ENCODE measurements at places on chromosomes 12 and 14.
A peak's percentile ranks its signal among the peaks of the same experiment; 100 is the strongest.

GRCh38 chr12:50051101-50051806 lies 6.1 kb upstream of the ASIC1 start:
- DNase-seq: no peak

- DNase-seq: no peak
These were observed 19.3 kb downstream of the EIF5 start for GRCh38 chr14:103353362-103353761.

- no peak for DNase-seq
These were observed 64.9 kb downstream of the RIN3 start for GRCh38 chr14:92578511-92578910.

DNA sequence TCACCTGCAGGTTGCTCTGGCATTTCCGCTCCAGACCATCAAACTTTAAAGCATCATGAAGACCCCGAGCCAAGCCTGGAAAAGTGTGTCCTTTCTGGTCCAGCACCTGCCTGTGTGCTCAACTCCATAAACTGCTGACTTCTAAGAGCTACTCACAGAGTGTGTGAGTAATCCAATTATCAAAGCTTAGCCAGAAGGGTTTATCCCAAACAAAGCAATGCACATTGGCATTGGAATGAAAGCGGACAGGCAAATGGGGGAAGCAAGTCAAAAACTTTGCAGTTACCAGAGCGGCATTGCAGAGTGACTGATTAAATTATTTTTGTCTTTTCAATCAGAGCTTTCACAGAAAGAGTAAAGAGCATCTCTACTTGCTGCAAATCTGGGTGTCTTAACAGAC lies 1262.4 kb upstream of the SEL1L start:
- DNase-seq: no peak

DNA sequence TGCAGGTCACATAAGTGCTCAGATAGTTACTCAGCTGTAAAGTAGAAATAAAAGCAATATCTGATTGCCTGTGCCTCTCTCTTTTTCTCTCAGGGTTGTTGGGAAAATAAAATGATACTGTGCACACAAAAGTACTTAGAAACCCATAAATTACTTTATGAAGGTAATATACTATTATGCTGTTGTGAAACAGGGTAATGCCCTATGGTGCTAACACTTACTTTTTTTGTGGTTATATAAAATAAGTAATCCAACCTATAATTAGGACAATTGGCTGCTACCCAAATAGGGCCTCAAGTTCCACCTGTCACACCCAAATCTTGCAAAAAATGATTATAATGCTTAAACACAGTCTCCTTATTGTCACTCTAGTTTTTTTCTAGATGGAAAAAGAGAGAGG lies 50.6 kb downstream of the DAAM1 start:
- DNase-seq: no peak

DNA sequence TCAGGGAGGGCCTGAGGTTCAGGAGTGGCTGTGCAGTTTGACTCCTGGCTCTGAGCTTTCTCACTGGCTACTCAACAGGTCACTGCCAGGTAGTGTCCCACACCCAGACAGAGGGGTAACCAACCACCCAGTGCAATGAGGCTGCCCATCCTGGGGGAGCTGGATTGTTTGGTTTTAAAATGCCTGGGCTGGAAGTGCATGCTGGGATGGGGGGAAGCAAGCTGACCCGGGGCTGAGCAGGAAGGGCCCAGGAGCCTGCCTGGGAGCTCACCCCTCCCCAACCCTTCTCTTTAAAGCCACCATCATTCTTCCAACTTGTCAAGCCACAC lies 12.6 kb upstream of the ABHD12B start:
- DNase-seq: no peak

DNA sequence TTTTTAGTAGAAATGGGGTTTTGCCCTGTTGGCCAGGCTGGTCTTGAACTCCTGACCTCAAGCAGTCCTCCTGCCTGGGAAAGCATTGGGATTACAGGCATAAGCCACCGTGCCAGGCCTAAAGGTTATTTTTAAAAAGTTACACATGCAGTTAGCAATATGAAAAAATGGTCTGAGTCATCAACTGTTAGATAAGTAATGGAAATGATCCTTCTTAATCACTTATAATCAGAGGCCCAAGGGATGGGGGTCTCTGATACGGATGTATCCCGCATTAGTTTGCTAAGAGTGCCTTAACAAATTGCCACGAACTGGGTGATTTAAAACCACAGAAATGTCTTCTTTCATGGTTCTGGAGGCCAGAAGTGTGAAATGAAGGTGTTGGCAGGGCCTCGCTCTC lies 54.1 kb upstream of the FERMT2 start:
- DNase-seq: no peak

GRCh38 chr12:87310126-87310525 lies 719.1 kb downstream of the C12orf50 start:
- DNase-seq: no peak

- no peak for DNase-seq
These were observed 77.7 kb downstream of the ETV6 start for GRCh38 chr12:11727133-11727664.

DNA sequence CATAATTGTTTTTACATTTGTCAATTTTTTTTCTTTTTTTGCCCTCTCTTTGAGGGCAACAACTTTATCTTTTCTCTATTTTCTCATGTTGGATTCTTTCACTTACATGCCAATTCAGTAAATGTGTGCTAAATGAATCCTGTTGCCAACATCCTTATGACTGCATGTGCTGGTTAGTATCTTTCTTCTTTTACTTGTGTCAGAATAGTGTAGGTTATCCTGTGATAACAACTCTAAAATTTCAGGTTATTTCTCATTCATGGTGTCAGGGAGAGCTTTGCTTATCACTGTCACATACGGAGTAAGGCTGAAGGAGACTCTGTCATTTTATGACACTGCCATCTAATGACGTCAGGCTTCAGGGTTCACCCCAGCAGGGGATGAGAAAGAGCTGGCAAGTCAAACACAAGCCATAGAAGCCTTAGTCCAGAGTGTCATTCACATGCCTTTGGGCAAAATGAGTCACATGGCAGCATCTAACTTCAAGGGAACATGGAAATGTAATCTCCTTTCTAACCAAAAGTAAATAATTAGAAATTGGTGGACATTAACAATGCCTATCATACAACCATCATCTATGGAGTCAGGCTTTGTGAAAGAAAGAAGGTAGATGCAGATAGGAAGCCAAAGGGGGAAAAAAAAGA lies 242.5 kb upstream of the ATP2B1 start:
- DNase-seq: peak; percentile 97

DNA sequence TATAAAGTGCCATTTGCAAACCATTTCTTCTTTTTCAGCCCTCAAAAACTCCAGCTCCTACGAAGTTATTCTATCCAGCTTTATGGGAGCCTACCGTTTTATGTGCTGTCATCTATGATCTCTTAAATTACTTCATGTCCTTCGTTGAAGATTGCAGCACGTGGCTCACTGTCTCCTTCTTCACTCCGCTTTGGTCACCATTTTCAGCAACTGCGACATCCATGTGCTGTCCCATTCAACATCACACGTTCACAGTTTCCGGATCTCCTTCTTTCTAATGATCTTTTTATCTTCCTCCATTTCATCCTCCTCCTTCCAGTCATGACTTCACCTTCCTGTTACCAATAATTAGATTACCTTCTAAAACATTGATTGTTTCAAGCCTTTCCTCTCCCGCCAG lies 143.3 kb upstream of the KRAS start:
- DNase-seq: no peak

DNA sequence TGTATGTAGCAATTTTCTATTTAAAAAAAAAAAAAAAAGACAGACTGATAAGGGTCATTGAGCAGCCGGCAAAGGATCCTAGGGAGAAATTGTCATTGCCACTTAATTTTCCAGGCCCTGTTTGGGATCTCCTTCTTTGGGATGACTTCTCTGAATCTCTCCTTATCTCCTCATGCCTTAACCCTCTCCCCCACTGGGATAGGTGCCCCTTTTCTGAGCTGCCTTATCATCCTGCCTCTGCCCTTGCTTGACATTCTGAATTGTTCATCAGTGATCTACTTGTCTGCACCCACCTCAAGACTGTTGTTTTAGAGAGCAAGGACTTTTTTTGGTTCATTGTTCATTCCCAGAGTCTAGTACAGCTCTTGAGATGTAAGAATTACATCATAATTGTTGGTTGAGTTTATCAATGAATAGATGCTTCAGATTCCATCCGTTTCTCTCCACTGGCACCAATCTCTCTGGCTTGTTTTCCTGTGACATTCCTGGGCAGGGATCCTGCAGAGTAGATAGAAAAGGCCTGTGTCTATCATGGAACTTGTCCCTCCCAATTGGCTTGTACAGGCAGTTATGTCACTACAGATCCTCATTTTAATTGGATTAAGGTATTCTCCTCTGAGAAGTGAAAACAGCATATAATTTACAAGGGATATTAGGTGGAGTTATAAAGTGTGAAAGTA lies 42.6 kb downstream of the SOCS2 start:
- no peak for DNase-seq

- DNase-seq: no peak
These were observed 509.1 kb downstream of the PCNX1 start for GRCh38 chr14:71416392-71416791.

GRCh38 chr14:36256126-36256801 lies 64.2 kb downstream of the MBIP start:
- DNase-seq: no peak

- DNase-seq: no peak
These were observed 302.1 kb downstream of the RPAP3 start for GRCh38 chr12:47403681-47404080.

DNA sequence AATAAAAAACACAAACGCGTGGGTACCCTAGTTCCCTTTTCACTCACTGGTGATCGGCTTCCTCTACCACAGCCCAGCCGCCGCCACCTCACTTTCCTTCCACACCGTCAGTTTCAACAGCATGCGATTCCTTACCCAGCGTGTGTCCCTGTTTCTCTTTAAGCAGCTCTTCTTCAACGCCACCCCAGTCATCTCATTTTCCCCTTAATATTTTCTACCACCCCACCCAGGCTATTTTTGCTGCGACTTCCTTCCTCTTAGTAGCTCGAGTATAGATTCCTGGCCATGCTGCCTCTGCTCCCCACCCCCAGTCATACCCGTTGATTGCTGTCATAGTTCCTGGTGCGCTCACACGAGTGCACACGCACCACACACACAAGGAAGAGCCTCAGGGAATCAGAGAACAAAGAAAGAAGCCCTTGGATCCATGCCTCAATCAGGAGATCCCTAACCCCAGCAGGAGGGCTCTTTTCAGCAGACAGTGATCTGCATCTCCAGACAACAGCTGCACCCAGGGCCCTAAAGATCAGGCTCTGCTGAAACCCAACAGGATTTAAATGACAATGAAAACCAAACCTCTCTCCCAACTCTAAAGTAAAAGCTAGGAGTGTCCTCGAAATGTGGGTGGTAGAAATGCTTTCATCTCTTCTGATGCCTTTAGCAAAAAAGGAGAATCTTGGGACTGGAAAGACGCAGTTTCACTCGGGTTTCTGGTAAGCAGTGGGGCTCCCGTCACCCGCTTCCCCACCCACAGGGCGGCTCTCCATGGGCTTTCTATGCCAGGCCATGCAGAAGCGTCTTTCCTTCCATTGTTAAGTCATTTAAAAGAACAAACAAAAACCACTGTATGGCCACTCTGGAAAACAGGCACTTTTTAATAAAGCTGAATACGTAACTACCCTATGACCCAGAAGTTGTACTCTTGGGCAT lies 23.8 kb downstream of the VPS37B start:
- peak; percentile 44 for DNase-seq

- no peak for DNase-seq
These were observed 82.2 kb downstream of the MIA2 start for GRCh38 chr14:39315859-39316444.

GRCh38 chr14:50035214-50035613 lies 81.2 kb downstream of the VCPKMT start:
- no peak for DNase-seq

GRCh38 chr12:22518998-22519397 lies 25.3 kb downstream of the C2CD5 start:
- DNase-seq: no peak

- no peak for DNase-seq
These were observed 25.4 kb downstream of the PRKCH start for GRCh38 chr14:61346793-61347192.

GRCh38 chr14:23056145-23056955 lies 970 bp downstream of the CDH24 start:
- peak; percentile 97 for DNase-seq

DNA sequence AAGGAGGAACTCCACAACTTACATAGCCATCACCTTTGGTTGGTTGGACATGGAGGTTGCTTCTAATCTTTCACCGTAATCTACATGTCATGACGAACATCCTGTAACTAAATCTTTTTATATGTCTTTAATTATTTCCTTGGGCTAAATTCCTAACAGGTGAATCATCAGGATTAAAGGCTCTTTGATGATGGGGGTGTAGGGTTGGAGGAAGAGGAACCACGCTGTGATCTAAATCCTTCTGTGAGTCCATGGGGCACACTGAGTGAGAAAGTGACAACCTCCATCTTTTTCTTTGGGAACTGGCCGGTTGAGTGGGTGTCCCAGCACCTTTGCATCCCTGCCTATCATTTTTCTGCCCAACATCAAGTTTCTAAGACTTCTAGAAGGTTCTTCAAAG lies 31.1 kb upstream of the MAP1LC3B2 start:
- DNase-seq: peak; percentile 49

DNA sequence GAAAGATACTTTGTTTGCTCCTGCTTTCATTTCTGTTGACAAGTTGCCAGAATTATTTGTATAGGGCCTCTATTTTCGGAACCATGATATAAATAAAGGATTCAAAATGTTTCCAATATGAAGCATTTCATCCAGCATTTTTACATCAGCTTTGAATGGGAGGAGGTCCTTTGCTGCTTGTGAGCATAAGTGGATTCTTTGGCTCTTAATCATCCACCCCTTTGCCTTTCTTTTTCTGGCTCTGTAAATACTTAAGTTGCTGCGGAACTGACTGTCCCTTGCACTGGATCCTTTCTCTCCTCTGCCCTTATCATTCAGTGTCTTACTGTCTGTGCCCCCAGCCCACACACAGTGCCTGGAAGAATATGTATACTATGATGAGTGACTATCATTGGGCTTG lies 357.3 kb upstream of the RGS6 start:
- peak; percentile 58 for DNase-seq

DNA sequence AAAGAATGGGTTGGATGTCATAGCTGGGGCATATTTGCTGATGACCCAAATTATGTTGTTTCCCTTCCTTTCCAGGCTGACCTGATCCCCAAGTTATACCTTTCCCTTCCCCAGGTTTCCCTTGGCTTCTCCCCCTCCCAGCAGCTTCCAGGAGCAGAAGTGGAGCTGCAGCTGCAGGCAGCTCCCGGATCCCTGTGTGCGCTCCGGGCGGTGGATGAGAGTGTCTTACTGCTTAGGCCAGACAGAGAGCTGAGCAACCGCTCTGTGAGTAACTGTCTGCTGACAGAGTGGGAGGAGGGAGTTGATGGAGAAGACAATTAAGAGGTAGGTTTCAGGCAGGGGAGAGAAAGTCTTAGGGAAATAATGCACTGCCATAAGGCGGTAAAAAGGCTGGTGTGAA lies 25.0 kb downstream of the A2ML1 start:
- no peak for DNase-seq

DNA sequence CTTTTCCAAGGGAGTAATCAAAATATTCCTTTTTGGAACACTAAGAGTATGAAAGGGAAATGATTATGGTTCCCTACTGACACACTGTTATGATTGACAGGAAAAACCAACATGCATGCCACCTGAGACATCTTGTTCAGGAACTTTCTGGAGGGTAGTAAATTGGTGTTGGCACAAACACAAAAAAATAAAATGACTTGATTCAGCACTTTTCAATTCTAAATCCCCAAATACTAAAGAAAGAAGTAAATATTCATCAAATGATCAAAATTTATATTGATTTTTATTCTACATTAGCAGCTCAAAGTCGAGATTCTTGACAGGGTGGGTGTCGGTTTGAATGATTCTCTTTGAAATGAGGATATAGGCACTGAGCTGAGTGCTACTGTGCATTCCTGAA lies 271.4 kb upstream of the NPAS3 start:
- DNase-seq: no peak

GRCh38 chr12:76080017-76080728 lies 4.3 kb downstream of the NAP1L1 start:
- DNase-seq: no peak
